ENCODE measurements at places on chromosomes 3 and 15.

DNA sequence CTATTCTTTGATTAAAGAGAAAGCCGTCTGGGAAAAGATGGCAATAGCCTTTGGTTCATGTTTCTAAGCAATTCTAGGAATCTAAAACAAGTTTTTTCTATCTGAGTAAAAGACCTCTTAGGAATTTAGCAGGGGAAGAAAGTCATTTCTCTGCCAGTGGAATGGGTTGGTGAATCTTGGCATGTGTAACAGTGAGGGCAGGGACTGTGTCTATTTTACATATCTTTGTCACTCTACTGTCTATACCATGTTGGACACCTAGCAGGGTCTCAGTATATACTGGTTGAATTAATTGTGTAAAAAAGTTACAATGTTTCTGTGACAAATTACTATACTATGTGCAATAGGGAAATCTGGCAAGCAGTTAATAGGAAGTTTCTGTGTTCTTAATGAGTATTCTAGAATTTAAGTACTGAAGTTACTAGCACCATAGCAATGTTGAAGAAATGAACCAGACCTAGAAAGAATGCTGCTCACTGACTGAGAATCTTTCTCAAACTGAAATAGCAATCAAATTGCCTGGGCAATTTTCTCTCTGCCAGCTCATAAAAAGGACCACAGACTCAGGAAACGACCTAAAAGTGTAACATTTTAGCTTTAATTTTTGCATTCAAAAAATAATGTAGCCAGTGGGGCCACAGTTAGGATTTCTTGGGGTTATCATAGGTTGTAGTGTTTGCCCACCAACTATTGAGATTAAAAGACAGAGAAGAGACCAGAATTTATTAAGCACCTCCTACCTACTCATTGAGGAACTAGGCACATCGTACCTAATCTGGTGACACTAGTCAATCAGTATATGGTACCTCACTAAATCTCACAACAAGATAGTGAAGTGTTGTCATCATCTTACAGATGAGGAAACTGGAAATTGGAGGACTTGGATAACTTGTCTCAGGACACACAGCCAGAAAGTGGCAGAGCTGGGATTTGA, 56.2 kb upstream of the LEKR1 start:
- DNase-seq = no peak

- no peak for DNase-seq
These were observed 28.2 kb downstream of the GRAMD2A start for GRCh38 chr15:72169236-72169920.

DNA sequence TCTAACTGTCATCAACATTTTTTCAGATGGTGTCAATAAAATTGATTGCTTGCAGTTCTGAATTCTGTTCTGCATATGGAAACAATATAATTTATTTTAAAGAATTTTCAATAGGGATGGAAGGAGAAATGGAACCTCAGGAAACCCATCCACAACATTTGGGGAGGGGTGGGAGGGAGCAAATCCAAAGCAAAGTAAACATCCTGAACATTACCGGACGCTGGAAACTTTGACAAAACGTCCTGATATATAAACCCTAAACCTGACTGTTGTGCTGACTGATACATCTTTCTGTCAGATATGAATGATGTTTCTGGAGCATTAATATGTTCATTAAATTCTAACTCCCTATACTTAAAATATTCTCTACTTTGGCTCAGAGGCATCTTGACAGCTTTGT, 479.0 kb downstream of the FOXP1 start:
- no peak for DNase-seq

DNA sequence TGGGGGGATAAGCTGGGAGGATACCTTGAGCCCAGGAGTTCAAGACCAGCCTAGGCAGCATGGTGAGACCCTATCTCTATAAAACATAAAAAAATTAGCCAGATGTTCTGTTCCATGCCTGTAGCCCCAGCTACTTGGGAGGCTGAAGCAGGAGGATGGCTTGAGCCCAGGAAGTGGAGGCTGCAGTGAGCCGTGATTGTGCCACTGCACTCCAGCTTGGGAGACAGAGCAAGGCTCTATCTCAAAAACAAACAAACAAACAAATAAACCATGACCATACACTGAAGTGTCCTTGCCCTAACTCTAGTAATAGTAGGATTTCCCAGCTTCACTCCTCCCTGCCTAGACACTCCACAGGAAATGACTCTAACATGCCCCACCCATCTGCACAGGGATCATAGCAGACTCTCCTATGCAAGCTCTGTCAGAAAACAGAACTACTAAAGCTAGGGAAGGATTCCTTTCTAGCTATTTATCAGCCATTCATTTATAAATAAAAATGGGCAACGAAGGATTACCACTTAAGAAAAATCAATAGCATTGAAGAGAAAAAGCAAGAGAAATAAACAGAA, 4.6 kb downstream of the ERICH6 start:
- peak; percentile 39 for DNase-seq

DNA sequence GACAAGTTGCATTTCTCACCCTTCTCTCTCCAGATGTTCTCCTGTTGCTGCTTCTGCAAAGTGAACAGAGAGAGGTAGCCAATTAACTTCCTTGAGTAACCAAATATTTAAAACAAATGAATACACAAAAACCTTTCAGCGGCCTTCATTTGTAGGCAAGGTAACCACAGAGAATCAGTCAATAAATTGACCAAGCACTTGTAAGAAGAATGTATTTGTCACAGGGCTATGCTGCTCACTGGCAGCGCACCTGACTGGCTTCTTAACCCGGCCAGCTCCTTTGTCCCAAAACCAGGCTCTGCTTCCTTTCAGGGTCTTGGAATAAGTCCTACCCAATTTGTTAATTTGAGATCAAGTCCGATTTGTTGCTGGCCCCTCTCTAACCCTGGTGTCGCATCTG, 43.5 kb upstream of the STXBP5L start:
- no peak for DNase-seq
